ENCODE measurements at places on chromosomes 13 and 19. TPM values are rescaled to one million over a fixed set of nuclear protein-coding genes. Genes with fewer than 3 reads are reported as not detected.

U2AF2 gene
- 126 TPM for total RNA-seq

VSIG10L gene
- total RNA-seq, result 2.4 TPM

KLK1 gene
- total RNA-seq, result 1.1 TPM

- DNase-seq, result no peak
Measured at GRCh38 chr19:28363254-28363653, 849.7 kb downstream of the UQCRFS1 start.

GRCh38 chr19:55353803-55354697 lies 469 bp downstream of the COX6B2 start:
- no peak for DNase-seq

GRCh38 chr13:59625111-59625510 lies 538.6 kb downstream of the DIAPH3 start:
- no peak for DNase-seq
